Activated CD8-positive, alpha-beta T cell treated with anti-CD3 and anti-CD28 coated beads for 36 hours (primary cell): ENCODE measurements at places on chromosomes 1 and 21.
A peak's percentile ranks its signal among the peaks of the same experiment; 100 is the strongest.

DNA sequence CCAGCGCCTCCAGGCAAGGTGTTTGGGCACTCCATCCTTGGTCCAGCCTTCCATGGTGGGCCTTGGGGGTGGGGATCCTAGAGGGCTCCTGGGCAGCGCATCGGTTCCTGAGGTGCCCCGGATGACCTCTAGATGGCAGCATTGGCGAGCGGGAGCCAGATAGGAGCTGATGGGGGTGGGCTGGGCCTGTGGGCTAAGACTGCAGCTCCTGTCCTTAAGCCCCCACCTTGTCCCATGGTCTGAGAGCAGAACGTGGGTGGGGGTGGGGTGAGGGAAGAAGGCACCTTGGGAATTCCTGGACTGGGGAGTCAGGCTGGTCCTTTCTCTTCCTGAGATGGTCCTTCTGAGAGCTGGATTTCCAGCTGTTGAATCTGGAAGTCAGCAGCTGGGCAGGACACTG is 93.4 kb upstream of the CSF3R start:
- DNase-seq = peak; percentile 70

GRCh38 chr1:204617256-204618147 is 68.0 kb downstream of the LRRN2 start:
- DNase-seq = no peak

- no peak for DNase-seq
Measured at GRCh38 chr1:34682452-34683223, 72.2 kb upstream of the GJB5 start.

- no peak for DNase-seq
Measured at GRCh38 chr1:181919542-181919941, 142.0 kb downstream of the ZNF648 start.

GRCh38 chr1:32223683-32224082 is 1.5 kb downstream of the EIF3I start:
- DNase-seq = no peak

GRCh38 chr21:42660118-42660470 is 6.7 kb downstream of the PDE9A start:
- DNase-seq = no peak

- DNase-seq = no peak
Measured at GRCh38 chr1:61253059-61253735, 170.8 kb downstream of the NFIA start.

GRCh38 chr1:17978016-17978415 is 129.6 kb upstream of the IGSF21 start:
- no peak for DNase-seq

GRCh38 chr1:51131185-51131584 is 29.2 kb downstream of the C1orf185 start:
- DNase-seq = no peak

DNA sequence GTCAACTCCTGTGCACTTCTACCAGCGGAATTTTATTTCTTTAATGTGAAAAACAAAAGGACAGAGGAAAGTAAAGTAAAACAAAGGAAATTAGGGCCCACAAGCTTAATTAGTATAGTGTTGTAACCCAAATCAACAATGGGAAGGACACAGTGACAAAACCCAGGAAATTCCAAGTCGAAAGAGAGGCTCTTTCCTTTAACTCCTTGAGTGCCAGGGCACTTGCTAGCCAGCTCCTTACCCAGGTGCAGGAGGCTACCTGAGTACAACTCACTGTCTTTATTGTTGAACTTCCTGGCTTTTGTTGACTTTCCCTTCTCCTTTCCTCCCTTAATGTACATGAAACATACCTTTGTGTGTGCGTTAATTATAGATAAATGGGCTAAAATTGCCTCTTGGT is 55.0 kb downstream of the PEX14 start:
- no peak for DNase-seq

DNA sequence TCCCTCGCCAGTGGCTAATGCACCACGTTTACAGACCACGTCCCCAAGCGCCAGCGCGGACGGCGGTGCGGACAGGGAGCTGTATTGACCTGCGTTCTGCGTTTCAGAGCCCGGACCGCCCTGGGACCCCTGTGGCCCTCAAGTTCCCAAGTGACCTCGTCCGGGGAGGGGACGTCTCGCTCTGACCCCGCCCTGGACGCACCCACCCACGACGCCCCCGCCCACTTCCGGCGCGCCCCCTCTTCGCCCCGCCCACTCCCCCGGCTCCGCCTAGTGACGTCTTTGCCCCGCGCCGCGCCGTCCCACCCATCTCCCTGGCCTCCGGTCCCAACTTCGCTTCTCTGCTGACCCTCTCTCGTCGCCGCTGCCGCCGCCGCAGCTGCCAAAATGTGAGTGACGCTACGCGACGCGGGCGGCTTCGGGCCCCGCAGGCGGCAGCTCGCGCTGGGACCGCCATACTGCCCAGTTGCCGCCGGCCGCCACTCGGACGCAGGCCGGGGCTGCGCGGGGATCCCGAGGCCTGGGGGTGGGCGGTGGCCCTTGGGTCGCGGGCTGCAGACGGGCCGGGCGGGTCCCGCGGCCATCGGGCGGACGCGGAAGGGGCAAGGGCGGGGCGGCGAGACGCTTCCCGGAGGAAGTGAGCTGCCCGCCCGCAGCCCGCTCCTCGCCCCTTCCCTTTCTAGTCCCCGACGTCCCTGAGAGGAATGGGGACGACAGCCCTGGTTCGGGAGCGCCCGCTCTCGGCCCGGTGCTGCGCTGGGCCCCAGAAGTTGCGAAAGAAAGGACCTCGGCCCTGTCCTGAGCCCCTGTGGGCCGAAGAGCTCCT is at the start of gene VAMP3:
Gene VAMP3, plus strand, starts transcription at position 300 of the 826 bp plus-strand sequence. Its CDS starts 88 bp downstream, at position 388.
- DNase-seq = peak; percentile 87
